ENCODE measurements at places on chromosomes 6 and 20.
A peak's percentile ranks its signal among the peaks of the same experiment; 100 is the strongest.

- DNase-seq, result no peak
Measured at GRCh38 chr6:149334682-149335160, 17.2 kb downstream of the TAB2 start.

DNA sequence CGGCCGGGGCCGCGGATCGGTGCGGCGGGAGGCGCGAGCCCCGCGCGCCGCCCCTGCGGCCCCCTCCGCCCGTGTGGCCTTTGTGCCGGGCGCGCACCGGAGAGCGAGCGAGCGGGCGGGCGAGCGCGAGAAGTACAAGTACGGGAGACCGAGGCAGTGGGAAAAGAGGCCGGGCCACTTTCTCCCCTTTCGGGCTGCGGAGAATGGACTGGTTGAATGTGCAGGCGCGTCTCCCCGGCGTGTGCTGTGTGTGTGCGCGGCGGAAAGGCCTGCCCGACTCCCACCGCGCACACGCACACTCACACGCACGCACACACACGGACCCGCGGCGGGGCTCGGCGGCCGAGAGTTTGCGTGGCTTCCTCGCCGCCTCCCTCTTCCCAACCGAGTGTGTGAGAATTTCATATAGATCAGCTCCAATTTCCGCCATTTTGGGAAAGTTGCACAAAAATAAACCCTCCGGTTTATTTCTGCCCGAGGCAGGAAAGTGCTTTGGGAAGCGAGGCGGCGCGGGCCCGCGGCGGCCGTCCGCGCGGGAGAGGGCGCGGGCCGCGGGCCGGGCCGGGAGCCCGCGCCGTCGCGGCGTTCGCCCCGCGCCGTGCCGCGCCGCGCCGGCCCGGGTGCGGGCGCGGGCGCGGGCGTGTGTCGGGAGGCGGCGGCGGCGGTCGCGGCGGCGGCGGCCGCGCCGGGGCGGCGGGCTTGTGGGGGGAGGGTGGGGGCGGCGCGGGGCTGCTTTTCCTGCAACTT, 1.1 kb downstream of the L3MBTL3 start:
- no peak for DNase-seq

GRCh38 chr6:134503585-134504281, 185.8 kb upstream of the SGK1 start:
- DNase-seq, result no peak

DNA sequence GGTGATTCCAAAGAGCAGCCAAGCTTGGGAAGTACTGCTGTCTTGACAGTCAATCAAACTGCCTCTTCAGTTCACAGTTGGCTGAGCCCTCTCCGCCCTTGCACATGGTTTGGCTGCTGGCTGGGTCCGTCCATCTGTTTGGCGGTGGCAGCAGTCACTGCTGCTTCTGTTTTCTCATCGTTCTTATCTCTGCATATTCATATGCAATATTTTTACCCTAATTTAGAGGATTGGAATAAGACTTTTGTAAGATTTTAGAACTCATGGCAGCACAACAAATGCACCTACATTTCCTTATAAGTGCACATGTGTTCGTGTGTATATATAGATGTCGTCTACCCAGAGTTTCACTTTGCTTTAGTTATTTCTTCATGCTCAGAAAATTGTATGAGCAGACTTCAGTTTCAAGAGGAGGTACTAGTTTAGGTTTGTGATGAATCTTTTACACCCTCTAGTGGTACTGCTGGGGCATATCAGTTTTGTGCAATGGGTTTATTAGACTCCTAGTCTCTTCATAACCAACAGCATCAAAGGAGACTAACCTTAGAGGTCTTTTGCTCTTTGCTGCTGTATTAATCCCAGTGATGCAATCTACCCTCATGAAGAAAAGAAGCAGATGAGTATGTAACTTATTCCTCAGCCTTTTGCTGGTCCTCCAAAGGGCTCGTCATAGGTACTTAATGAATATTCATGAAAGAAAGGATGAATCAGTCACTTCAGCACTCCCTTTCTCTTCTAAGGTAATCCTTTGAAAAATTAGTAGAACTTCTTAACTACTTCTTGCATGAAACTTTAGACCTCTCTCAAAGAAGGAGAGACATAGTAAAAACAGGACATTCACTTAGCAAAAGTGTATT, 44.3 kb downstream of the KHDC1L start:
- DNase-seq, result peak; percentile 49

DNA sequence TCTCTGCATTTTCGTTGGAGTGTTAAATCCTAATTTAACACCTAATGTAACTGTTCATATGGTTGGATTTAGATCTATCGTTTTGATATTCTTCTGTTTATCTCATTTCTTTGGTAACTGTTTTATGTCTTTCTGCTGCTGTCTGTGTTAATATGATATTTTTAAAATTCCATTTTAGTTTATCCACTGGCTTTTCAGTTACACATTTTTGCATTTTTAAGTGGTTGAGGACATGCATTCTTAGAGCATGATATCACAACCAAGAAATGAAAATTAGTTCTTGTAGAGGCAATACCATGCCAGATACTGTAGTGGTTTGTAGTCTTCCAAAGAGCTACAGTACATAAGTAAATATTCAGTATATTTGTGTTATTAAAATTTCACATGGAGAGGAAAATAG, 58.6 kb downstream of the LIN28B start:
- DNase-seq, result no peak

- peak; percentile 34 for DNase-seq
Measured at GRCh38 chr6:27836783-27837624, 75.2 kb downstream of the OR2B2 start.

GRCh38 chr20:60901831-60902230, 350.2 kb upstream of the CDH4 start:
- no peak for DNase-seq

GRCh38 chr20:20594171-20594530, 118.3 kb downstream of the RALGAPA2 start:
- peak; percentile 8 for DNase-seq

- no peak for DNase-seq
Measured at GRCh38 chr6:156720691-156721685, 56.2 kb upstream of the ARID1B start.

Measured in cerebellar nuclear complex (tissue), 1 donor.